Amniotic stem cell (primary cell): ENCODE measurements at places on chromosomes 13 and 19.
A peak's percentile ranks its signal among the peaks of the same experiment; 100 is the strongest.

GRCh38 chr13:64420181-64420580 is 2810.0 kb downstream of the PCDH9 start:
- DNase-seq = no peak

DNA sequence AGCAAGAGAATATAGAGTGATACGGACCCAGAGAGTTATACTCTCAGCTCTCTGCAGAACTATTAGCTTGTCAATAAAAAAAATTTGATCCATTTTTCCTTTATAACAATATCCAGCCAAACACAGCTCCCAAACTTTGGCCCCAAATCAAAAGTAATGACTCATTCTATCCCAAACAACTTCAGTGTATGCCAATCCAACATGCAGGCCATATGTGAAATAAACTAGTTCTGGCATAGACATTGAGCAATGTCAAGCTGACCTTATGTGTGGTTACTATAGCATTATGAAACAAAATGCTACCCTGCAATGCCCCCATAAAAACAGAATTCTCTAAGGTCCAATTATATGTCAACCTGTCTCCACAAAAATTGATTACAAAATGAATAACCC is 209.5 kb downstream of the DNAJC15 start:
- peak; percentile 16 for DNase-seq

DNA sequence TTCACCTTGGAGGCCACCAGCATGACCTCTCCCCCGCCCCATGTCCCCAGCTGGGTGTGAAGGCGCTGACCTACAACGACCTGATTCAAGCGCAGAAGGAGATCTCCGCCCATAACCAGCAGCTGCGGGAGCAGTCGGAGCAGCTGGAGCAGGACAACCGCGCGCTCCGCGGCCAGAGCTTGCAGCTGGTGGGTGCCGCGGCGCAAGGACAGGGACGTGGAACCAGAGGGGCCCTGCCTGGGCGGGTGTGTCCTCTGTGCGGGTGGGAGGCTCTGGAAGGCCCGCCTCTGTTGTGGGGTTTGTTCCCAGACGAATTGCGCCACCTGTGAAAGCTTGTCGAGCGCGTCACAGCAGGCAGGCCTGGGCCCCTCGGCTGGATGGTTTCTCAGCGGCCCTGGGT is 22.3 kb downstream of the PLEKHJ1 start:
- DNase-seq = no peak

DNA sequence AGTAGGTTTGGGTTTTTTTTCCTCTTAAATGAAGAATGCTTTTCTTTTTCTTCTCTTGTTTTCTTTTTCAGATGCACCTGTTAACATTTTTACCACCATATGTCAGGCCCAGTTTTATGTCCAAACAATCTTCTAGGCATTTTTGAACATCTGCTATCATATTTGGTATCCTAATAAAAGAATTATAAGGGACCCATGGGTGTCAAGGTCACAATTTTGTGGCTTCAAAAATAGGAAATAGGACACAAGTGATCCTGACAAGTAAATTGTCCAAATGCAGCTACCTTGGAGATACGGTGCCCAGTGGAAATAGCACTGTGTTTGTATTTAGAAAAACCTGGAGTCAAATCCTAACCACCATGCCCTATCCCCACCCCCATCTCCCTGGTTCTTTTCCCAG is 270.3 kb downstream of the MZT1 start:
- no peak for DNase-seq

DNA sequence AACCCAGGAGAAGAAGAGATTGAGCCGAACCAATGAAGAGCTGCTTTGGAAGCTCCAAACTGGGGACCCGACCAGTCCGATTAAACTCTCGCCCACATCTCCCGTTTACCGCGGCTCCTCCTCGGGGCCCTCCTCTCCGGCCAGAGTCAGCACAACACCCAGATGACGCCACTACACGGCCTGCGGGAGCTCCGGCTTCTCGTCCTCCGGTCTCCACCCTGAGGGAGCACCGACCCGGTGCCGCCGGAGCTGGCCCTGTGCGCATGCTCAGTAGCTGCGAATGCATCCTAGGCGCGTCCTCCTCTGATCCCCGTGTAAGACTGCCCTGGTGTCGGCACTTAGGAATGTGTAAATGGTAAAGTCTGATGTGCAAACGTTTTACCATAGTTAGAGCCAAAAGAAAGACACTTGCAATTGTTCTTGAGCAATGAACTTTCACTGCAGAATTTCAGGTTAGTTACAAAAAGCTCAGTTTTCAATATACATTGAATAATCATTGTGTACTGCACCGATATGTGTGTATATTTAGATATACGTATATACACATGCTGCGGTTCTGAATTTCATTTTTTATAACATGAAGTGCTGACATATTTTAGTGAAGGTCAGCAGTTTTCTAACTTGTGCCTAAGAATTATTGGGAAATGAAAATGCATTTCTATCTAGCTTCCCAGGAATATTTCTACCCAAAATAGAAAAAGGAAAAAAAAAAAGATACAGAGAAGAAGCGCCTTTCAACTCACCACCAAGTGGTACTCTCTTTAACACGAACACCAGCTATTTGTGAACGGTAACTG is 92.2 kb downstream of the SLC7A1 start:
- DNase-seq = no peak
